ENCODE measurements at places on chromosomes 6 and 20.

DNA sequence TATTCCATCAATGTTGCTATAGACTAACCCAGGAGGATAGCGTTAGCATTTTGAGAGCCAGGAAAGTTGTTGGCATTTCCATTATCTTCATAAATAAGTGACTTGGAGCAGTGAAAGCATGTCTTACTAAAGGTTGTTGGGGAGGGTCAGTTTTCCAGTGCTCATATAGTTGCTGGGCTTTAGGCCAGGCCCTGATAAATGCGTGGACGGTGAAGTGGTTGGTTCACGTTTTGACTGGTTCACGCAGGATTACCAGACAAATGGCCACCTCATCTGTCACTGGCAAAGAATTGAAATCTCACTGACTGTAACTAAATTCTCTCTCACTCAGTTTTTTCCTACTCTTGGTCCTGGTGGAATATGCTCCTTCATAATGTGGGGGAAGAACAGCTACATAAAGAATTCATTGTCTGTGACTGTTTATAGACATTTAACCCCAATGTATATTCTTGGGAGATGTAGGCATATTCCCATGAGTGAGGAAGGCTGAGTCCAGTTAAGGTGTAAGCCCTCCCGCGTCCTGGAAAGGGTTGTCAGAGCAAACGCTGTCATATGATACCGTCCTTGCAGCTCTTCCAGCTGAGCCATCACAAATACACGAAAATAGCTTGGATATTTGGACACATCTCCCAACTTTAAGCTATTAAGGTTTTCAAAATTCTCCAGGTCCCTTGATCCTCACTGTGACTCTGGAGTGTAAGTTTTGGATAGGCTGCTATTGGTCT is 27.8 kb downstream of the LRRC1 start:
- no peaks in the 10 kb centered on the region for H3K36me3 ChIP-seq
- DNase-seq, result no peak
- H3K4me1 ChIP-seq, result no peaks in the 10 kb centered on the region
- no peak overlapping the region for H3K4me3 ChIP-seq

- peaks cover 6% of the 10 kb centered on the region for H3K4me1 ChIP-seq
- peaks cover 64% of the 10 kb centered on the region for H3K36me3 ChIP-seq
- no peak overlapping the region for H3K4me3 ChIP-seq
- H3K27ac ChIP-seq, result no peak overlapping the region
These were observed 359.3 kb downstream of the SYNE1 start for GRCh38 chr6:152277826-152278329.

- no peaks in the 10 kb centered on the region for H3K27me3 ChIP-seq
- H3K4me3 ChIP-seq, result no peak overlapping the region
- H3K4me1 ChIP-seq, result no peaks in the 10 kb centered on the region
- H3K27ac ChIP-seq, result no peak overlapping the region
- no peak for DNase-seq
These were observed 293.7 kb downstream of the C6orf118 start for GRCh38 chr6:165015676-165016075.

DNA sequence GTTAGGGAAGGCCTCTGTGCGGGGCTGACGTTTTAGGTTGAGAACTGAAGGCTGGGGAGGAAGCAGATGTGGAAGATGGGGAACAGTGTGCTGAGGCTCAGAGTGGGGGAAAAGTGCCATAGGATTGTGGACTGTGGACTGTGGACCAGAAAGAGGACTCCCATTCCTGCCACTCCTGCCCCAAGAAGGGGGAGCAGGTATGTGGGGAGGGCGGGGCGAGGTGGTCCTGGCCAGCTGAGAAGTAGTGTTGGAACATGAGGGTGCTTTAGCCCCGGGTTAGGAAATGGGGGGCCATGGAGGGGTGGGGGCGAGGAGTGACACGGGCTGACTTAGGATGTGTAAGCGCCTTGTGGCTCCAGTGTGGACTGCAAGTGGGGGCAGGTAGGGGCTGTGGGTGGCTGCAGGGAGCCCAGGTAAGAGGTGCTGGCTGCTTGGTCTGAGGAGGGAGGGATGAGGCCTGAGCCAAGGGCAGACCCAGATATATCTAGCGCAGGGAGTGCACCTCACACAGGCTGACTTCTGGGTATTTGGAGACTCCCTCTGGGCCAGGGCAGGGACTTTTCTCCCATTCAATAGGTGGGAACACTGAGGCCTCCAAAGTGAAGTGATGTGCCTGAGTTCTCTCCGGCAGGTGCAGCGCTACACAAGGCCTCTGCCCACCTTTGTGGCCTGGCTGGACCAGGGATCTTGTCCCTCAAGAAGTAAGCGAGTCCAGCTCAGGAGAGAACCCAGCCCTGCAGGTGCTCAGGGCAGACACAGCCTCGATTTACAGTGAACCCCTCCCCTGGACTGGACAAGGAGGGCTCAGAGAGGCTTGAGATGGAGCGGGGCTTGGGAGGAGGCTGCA is 76.6 kb upstream of the TOX2 start:
- no peaks in the 10 kb centered on the region for H3K27me3 ChIP-seq
- H3K36me3 ChIP-seq, result no peaks in the 10 kb centered on the region
- H3K4me3 ChIP-seq, result no peak overlapping the region
- H3K27ac ChIP-seq, result no peak overlapping the region
- peaks cover 19% of the 10 kb centered on the region for H3K4me1 ChIP-seq

- no peaks in the 10 kb centered on the region for H3K36me3 ChIP-seq
- no peak for DNase-seq
- no peaks in the 10 kb centered on the region for H3K27me3 ChIP-seq
- H3K4me1 ChIP-seq, result peaks cover 7% of the 10 kb centered on the region
- H3K4me3 ChIP-seq, result no peak overlapping the region
- no peak overlapping the region for H3K27ac ChIP-seq
These were observed 2.1 kb upstream of the LBP start for GRCh38 chr20:38344107-38344701.

DNA sequence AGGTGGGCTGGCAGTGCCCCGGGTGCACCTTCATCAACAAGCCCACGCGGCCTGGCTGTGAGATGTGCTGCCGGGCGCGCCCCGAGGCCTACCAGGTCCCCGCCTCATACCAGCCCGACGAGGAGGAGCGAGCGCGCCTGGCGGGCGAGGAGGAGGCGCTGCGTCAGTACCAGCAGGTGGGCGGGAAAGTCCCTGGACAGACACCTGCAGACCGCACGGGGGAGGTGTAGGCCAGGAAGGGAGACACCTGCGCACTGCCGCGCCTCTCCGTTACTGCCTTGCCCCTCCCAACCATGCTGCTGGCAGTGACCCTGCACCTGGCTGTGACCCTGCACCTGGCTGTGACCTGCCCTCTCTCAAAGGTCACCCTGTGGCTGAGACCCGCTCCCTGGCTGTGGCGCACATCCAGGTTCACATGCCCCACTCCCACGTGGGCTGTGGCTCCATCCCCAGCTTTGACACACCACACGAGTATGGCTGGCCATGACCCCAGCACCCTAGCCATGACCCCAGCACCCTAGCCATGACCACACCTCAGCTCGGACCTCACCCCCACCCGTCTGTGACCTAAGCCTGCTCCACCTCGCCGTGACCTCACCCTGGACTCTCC is 11.6 kb downstream of the RBCK1 start:
- H3K4me1 ChIP-seq, result peaks cover 2% of the 10 kb centered on the region
- H3K36me3 ChIP-seq, result peaks cover 8% of the 10 kb centered on the region
- no peak overlapping the region for H3K27ac ChIP-seq
- no peak overlapping the region for H3K4me3 ChIP-seq

GRCh38 chr6:87336367-87336766 is 7.3 kb upstream of the GJB7 start:
- no peaks in the 10 kb centered on the region for H3K36me3 ChIP-seq
- peaks cover 21% of the 10 kb centered on the region for H3K4me1 ChIP-seq
- H3K27ac ChIP-seq, result no peak overlapping the region
- H3K27me3 ChIP-seq, result no peaks in the 10 kb centered on the region

DNA sequence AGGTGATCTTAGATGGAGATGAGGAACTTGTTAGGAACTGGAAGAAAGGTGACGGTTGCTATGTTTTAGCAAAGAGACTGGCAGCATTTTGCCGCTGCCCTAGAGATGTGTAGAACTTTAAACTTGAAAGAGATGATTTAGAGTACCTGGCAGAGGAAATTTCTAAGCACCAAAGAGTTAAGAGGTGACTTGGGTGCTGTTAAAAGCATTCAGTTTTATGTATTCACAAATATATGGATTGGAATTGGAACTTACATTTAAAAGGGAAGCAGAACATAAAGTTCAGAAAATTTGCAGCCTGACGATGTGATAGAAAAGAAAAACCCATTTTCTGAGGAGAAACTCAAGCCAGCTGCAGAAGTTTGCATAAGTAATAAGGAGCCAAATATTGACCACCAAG is 176.3 kb downstream of the MOXD1 start:
- no peaks in the 10 kb centered on the region for H3K27me3 ChIP-seq
- H3K27ac ChIP-seq, result no peak overlapping the region
- H3K4me1 ChIP-seq, result no peaks in the 10 kb centered on the region
- H3K4me3 ChIP-seq, result no peak overlapping the region
- H3K36me3 ChIP-seq, result no peaks in the 10 kb centered on the region
- no peak for DNase-seq

GRCh38 chr6:139988685-139989084 is 614.2 kb upstream of the CITED2 start:
- DNase-seq, result no peak
- H3K27ac ChIP-seq, result no peak overlapping the region
- H3K4me1 ChIP-seq, result no peaks in the 10 kb centered on the region

- no peak overlapping the region for H3K27ac ChIP-seq
- no peaks in the 10 kb centered on the region for H3K27me3 ChIP-seq
- H3K36me3 ChIP-seq, result no peaks in the 10 kb centered on the region
- H3K4me3 ChIP-seq, result no peak overlapping the region
- DNase-seq, result no peak
- no peaks in the 10 kb centered on the region for H3K4me1 ChIP-seq
These were observed 37.8 kb upstream of the SUMO4 start for GRCh38 chr6:149362289-149362688.

DNA sequence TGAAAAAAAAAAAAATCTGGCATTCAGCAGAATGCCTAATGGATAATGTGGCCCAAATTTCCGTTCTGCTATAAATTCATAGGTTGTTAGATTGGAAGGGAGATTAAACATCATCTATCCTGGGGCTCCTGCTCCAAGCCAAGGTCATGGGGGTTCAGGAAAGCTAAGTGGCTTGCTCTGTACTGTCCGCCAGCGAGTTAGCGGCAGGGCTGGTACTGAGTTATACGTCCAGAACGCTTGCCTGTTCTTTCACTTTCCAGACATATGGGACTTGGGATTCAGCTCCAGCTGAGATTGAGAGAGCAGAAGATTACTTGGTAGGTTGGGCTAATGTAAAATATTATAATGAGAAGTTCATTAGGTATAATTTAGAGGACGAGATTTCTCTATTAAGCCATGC is 858 bp downstream of the RWDD1 start:
- DNase-seq, result peak; percentile 73
- peak overlapping the region; percentile 68 for H3K27ac ChIP-seq
- peaks cover 23% of the 10 kb centered on the region for H3K36me3 ChIP-seq

GRCh38 chr6:35377002-35377401 is 34.6 kb downstream of the PPARD start:
- H3K4me3 ChIP-seq, result no peak overlapping the region
- no peaks in the 10 kb centered on the region for H3K27me3 ChIP-seq
- DNase-seq, result no peak
- H3K4me1 ChIP-seq, result no peaks in the 10 kb centered on the region

GRCh38 chr6:64811119-64811518 is 895.9 kb downstream of the EYS start:
- no peak for DNase-seq
- no peak overlapping the region for H3K4me3 ChIP-seq
- no peak overlapping the region for H3K27ac ChIP-seq
- H3K4me1 ChIP-seq, result no peaks in the 10 kb centered on the region

GRCh38 chr20:38790200-38791053 is 15.1 kb upstream of the PPP1R16B start:
- H3K27me3 ChIP-seq, result no peaks in the 10 kb centered on the region
- no peak overlapping the region for H3K27ac ChIP-seq
- peak; percentile 59 for DNase-seq
- no peaks in the 10 kb centered on the region for H3K36me3 ChIP-seq
- H3K4me3 ChIP-seq, result no peak overlapping the region

DNA sequence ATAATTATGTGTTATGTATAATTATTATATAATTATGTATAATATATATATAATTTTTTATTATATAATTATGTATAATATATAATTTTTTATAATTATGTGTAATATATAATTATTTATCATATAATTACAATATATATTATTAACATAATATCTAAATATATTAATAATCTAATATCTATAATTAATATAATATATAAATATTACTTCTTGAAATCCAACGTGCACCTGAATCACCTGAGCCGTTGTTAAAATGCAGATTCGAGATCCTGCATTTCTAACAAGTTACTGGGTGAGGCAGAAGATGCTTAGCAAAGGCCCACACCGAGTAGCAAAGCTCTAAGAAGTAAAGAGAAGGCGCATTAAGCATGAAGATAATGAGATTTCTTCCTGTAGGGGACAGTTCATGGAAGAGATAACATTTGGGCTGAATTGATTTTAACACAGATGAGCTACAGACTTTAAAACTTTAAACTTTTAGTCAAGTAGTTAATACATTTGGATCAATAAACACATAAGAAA is 406.4 kb upstream of the PLCB4 start:
- H3K27ac ChIP-seq, result no peak overlapping the region
- no peak overlapping the region for H3K4me3 ChIP-seq
- H3K36me3 ChIP-seq, result no peaks in the 10 kb centered on the region
- DNase-seq, result no peak
- H3K27me3 ChIP-seq, result no peaks in the 10 kb centered on the region
- H3K4me1 ChIP-seq, result no peaks in the 10 kb centered on the region
